ENCODE measurements at places on chromosomes 13 and 19. TPM values are rescaled to one million over a fixed set of nuclear protein-coding genes. Genes with fewer than 3 reads are reported as not detected.

The C19orf73 gene
- 1.1 TPM for total RNA-seq

The PLPP2 gene
- total RNA-seq: 0.34 TPM

The CBY2 gene
- not detected for total RNA-seq

The RBM42 gene
- 112 TPM for total RNA-seq

The CASP14 gene
- not detected for total RNA-seq

The POU2F2 gene
- 42.8 TPM for total RNA-seq

The ZNF729 gene
- not detected for total RNA-seq

The CRLF1 gene
- total RNA-seq: not detected

The ERICH6B gene
- total RNA-seq: not detected

The MUC16 gene
- total RNA-seq: not detected
